Type B pancreatic cell (in vitro differentiated cells): ENCODE measurements at places on chromosomes 1 and 21.

GRCh38 chr1:246383791-246384190 lies 123.3 kb downstream of the SMYD3 start:
- no peak for DNase-seq

DNA sequence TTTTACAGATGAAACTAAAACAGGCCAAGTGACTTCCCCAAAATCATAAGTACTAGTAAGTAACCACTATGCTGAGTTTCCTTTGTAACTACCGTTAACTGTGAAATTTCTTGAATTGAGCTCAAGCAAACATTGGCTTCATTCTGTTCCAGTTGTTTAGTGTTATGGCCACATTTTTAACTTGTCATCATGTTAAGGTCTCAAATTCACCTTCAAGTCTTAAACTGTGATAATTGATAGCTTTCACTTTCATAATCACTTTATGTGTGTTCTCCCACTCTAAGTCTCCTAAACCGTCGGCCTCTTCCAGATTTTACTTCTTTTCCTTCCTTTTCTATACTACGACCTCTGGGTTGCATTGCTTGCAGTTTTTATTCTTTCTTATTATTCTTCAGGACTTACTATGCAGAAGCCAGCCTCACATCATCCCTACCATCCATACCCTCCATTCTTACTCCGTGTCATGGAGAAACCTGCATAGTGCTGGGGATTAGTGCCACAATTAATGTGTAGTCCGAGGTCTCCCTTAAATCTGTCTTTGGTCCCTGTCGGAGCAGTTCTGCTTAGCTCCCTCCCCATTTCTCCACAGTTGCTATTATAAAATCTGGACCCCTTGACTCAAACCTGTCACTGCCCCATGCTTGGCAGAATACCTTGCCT lies 5.8 kb downstream of the KIF1B start:
- DNase-seq: no peak

GRCh38 chr1:204649721-204650521 lies 35.6 kb downstream of the LRRN2 start:
- DNase-seq: no peak

GRCh38 chr21:44273046-44273445 lies 11.3 kb upstream of the DNMT3L start:
- no peak for DNase-seq

DNA sequence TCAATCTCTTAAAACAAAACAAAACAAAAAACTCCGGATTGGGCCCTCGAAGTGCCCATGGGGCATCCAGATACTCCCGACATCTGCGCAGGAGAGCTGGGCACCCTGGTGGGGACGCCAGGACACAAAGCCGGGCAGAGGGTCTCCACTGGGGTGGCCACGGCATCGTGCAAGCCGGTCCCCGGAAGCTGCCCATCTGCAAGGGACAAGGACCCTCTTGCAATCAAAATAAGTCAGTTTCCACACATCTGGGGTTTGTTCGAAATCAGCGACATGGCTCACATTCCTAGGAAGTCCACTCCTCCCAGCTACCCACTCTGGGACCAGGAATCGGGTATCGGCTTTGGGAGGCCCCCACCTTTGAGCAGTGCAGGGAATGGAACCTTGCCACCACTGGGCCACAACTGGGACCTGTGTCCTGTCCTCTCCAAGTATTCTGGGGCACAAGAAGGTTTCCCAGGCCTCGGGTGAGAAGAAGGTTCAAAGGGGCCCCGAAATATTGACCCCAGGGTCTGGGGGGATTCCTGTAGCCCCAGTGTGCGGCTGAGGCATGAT lies 4.6 kb upstream of the PRDM16 start:
- DNase-seq: peak; percentile 44

DNA sequence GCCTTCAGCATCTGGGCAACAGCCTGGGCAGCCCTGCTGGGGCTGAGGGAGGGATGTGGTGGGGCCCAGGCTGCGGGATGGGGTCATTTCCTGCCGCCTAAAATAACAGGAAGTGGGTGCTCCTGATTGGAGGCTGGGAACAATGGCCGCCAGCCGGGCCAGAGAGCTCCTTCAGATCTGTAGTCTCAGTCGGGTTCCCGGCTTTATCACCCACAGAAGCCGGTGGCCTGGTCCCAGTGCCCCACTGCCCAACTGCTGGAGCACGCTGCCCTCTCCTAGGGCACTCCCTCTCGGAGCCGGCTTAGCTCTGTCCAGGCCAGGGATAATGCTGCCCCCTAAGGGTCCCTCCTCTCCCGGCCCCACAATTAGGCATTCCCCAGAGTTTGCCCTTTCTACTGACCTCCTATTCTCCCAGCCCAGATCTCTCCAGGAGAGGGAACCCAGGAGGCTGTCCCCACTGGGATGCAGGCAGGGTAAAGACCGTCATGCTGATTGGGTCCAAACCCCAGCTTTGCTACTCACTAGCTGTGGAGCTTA lies 5.1 kb downstream of the MAP7D1 start:
- no peak for DNase-seq

- DNase-seq: no peak
Measured at GRCh38 chr21:15896501-15896900, 166.7 kb downstream of the USP25 start.

- no peak for DNase-seq
Measured at GRCh38 chr1:10856863-10857598, 60.6 kb upstream of the CASZ1 start.

GRCh38 chr1:2288311-2288710 lies 60.2 kb downstream of the SKI start:
- DNase-seq: no peak

GRCh38 chr1:147627435-147628110 lies 42.8 kb downstream of the ACP6 start:
- DNase-seq: no peak

DNA sequence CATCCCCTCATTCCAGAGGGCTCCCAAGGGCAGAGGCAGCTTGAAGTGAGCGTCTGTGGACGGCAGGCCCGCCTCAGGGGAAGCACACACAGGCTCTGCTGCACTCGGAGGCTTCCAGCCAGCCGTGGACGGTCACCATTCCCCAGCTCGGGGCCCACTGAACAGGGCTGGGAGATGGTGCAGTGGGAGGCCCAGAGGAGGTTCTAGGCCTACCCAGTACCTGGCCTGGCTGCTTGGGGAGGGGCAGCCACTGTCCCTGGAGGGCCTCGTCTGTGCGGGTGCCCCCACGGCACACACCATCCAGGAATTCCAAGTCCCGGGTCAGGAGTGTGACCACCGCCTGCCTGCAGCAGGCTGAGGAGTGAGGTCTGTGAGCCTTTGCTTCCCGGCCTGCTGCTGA lies 80.4 kb downstream of the SIK1 start:
- DNase-seq: no peak

DNA sequence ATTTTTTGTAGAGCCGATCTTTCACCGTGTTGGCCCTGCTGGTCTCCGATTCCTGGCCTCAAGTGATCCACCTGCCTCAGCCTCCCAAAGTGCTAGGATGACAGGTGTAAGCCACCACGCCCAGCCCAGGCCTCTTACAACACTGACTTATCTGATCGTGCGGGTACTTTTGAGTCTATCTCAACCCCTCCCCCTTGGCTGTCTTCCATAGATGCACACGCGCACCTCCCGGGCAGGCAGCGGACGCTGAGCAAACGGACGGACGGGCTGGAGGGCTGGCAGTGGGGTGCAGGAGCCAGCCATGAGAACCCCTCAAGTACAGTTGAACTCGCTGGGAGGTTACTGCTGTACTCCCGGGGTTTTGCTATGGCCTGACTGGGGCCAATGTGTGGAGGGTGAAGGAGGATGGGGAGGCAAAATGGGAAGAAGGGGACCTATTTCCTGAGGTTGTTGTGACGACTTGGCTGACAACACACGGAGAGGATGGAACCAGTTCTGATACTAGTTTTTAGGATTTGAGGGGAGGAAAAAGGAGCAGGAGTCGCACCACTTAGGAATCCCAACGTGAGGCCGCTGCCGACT lies 959 bp downstream of the CD58 start:
- no peak for DNase-seq

- DNase-seq: no peak
Measured at GRCh38 chr1:52179073-52179472, 37.2 kb downstream of the ZFYVE9 start.

DNA sequence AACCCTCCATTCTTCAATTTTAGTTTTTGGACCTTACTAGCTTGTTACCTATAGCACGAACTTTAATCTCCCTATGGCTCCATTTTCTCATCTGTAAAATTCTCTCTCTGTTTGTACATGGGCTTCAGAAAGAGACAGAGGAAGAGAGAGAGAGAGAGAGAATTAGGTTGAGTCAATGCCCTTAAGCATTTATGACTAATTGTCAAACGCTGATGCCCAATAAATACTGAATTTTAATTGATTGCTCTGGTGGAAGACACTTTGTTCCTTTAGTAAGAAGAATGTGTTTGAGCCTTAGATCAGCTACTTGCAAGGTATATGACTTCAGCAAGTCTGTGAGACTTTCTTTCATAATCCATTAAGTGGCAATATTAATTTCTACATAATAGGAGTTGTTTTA lies 743.1 kb upstream of the ADGRL4 start:
- no peak for DNase-seq

GRCh38 chr1:22959545-22960360 lies 12.9 kb downstream of the LACTBL1 start:
- peak; percentile 22 for DNase-seq

DNA sequence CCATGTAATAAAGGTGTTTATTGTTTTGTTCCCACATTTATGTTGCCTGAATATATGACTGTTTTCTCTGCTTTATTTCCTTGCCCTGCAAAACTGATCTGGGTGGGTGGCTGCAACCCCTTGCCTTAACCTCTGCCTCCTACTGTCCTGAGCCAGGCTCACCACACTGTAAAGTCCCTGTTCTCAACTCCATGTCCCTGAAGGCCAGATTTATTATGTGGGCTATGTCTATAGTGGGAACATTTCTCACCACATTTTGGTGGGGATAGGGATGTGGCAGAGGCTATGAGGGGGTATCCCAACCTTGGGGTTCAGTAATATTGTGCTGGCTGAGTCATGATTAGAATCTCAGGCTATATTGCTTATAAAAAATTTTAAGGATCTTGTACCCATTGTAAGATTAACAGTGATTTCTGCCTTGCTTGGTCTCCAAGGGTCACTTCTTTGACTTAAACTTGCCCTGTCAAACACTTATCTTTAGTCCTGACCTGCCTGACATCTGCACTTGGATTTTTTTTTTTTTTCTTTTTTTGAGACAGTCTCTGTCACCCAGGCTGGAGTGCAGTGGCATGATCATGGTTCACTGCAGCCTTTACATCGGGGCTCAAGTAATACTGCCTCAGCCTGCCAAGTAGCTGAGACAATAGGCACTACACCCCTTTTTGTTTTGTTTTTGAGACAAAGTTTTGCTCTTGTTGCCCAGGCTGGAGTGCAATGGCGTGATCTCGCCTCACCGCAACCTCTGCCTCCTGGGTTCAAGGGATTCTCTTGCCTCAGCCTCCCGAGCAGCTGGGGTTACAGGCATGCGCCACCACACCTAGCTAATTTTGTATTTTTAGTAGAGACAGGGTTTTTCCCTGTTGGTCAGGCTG lies 3.6 kb downstream of the RPS8 start:
- DNase-seq: no peak

- no peak for DNase-seq
Measured at GRCh38 chr1:245776694-245777332, 622.0 kb downstream of the KIF26B start.

- no peak for DNase-seq
Measured at GRCh38 chr1:183131166-183131565, 54.9 kb upstream of the LAMC2 start.

GRCh38 chr1:60672449-60672848 lies 409.9 kb upstream of the NFIA start:
- DNase-seq: no peak

GRCh38 chr1:94463056-94463764 lies 45.0 kb downstream of the ABCD3 start:
- no peak for DNase-seq

GRCh38 chr1:179867493-179868330 lies 9.9 kb downstream of the TOR1AIP2 start:
- DNase-seq: no peak

GRCh38 chr1:150890033-150890416 lies 3.1 kb downstream of the CTXND2 start:
- no peak for DNase-seq

DNA sequence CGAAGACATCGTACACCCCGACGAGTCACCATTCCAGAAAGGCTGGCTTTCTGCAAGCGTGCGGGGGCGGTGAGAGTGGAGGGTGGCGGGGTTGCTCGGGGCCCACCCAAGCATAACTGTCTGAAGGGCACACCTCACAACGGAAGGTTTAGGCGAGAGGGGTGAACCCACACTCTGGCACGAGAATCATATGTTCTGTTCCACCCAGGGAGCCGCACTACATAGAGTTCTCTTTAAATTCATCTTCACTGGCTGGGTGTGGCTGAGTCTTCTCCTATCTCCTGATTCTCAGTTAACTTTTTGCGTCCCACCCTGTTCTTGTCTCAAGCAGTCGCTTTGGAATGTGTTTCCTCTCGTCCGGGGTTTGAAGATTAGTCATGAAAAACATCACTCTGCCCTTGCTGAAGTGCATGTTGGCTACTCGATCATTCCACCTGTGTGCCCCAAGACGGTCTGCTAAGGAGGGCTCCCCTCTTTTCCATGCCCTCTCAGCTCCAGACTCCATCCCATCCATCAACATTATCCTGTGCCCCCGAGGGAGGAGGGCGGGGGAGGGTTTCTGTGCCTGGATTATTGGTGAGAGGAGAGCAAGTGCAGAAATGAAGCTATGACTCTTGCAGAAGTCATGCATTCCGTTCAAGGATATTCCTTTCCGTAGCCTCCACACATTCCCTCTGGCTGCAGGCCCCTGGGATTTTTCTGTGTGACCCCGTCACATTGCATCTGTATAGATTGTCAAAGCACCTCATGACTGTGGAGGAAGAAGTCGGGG lies 53.5 kb upstream of the CD34 start:
- peak; percentile 37 for DNase-seq

DNA sequence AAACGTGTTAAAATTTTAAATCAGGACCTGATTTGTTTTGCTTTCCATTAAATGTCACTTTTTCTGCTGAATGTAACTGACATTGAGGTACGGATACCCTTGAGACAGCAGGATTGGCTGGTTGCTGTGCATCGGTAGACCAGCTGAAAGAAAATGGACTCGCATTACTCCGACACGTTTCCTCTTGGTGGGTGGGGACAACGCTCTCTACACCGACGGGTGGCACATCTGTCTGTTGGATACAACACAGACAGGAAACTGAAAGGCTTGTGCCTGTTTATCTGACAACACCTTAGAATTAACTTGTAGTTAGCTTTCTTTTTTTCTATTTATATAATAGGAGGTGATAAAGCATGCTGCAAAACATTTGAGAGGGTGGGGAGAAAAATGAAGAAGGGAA lies 19.4 kb downstream of the PRPF38A start:
- DNase-seq: no peak

DNA sequence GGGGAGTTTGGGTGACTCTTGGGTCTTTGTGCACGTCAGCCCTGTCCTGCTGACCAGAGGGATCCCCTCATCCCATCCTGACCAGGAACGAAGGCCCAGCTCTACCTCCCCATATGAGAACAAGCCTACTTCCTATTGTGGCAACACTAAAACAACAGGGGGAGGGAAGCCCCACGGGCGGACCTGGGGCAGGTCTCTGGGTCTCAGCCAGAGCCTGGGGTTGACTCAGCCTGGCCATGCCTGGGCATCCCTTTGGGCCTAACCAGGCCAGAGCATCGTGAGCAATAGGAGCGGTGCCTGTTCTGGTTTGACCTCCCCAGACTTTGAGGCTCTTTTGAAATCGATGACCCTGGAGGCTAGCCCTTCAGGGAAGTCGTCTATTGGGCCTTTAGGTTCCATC lies 16.8 kb downstream of the RPS6KA1 start:
- no peak for DNase-seq

- no peak for DNase-seq
Measured at GRCh38 chr1:35666216-35666615, 24.9 kb upstream of the PSMB2 start.
